ENCODE measurements at places on chromosomes 12 and 14. TPM values are rescaled to one million over a fixed set of nuclear protein-coding genes. Genes with fewer than 3 reads are reported as not detected.

DNA sequence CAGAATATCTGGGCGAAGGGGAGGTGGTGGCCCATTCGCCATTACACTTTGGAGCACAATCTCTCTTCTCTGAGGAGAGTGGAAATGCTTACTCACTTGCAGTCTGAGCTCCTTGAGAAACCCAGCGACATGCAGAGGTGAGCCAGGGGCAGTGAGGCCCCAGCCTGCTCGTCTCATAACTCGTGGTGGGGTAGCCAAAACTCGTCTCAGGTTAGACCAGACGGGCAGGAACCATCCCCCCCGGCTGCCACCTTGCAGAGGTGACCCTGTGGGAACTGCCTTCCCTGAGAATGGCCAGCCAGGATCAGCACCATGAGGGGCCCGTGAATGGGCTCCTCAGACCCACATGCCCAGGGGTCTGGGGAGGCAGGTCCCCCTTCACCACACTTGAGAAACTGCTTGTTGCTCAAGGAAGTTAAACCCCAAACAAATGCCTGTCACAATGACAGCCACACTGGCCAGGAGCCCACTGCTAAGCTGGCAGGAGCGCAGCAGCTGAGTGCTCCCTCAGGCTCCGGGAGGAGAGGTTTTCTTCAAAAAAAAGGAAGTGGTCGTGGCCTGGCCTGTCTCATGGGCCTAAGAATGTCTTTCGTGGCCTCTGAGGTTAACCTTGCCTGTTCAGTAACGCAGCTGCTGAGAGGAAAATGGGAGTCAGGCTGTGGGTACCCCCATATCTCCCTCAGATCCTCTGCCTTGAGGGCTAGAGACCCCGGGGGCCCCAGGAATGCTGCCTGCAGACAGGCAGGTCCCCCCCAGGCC, 9.2 kb upstream of the ALDH2 start:
- peak; percentile 84 for DNase-seq

GRCh38 chr12:121892673-121893561, 4.3 kb downstream of the PSMD9 start:
- DNase-seq: no peak

Gene RPGRIP1
- total RNA-seq: 0.27 TPM

DNA sequence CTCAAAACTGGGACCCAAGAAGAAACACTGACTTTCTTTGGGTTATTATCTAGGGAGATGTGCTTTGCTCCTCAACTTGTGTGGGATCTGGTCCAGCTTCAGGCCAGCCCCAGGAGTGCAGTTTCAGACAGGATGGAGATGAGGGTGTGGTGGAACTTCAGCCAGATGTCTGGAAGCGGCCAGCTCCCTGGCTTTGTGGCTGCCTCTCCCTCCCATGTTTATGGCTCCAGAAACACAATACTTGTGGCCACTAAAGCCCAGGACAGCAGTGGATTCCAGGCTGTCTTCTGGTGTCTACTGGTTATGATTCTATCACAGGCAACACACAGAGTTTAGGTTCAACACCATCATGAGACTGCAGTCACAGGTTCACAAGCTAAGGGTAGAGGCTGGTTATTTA, 44.2 kb upstream of the EMP1 start:
- DNase-seq: peak; percentile 78

- peak; percentile 80 for DNase-seq
Observed at GRCh38 chr12:124694846-124695497, 127.6 kb upstream of the NCOR2 start.

DNA sequence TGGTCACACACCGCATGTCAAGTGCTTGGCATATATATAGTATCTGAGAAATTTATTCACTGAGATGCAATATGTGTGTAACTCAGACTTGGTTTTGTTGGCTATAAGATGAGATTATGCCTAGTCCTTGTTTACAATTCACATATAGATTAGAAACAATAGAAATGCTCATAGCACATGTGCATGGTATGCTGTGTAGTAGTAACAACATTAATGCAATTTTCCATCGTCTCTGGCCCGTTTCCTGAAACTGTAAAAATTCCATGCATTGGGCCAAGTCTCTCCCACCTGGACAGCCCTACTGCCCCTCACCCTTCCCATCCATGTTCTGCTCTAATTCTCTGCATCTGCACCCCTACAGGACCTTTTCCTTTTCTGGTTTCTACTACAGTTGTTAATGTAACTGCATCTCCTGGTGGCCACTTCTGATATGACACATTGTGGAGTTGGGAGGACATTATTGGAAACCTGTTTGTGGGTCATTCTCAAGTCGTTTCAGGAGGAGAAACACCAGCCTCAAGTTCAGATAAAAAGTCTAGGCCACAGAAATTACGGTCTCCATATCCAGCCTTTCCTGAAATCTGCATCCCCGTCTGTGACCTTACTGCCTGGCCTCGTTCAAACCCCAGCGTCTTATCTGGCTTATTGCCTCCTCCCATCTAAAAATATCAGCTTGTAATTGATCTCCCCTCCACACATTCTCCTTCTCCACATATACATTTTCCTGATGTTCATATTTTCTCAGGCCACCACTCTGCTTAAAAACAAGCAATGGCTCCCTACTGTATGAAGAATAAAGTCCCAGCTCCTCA, 37.5 kb downstream of the EMP1 start:
- DNase-seq: no peak

Gene TEX52
- total RNA-seq: not detected

Gene RNASE12
- total RNA-seq: not detected

GRCh38 chr12:120199025-120199424, 1.9 kb downstream of the RPLP0 start:
- no peak for DNase-seq

DNA sequence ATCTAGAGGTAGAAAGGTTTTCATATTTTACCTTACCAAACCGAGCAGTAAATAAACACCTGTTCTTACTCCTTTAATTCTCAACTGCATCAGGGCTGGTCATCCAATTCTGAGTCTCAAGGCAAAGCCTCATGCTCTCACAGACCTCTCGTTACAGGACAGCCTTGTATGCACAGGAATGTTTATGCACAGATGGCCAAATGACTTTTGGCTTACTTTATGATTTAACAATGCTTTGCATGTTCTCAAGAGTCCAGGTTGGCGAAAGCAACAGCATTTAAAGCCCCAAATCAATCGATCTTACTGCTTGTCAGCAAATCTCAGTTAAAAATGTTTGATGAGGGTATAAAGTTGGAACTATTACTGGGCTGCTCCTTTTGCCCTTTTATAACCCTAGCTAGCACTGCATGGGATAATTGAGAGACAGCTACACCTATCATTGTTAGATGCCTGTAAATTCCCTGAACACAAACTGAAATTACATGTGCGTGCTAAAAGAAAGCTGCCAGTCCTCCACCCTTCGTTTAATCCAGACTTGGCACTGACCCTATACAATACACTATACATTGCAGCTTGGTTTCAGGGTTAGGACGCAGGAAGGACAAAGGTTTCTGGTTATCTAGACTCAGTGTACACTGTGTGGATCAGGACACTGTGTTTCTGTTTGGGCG, 63.6 kb downstream of the TMCC3 start:
- no peak for DNase-seq

Gene ASB2
- 297 TPM for total RNA-seq

Gene SMCO3
- total RNA-seq: not detected

GRCh38 chr14:54026671-54027070, 70.0 kb upstream of the BMP4 start:
- DNase-seq: no peak

- DNase-seq: no peak
Observed at GRCh38 chr14:64541972-64542835, 1.7 kb downstream of the HSPA2 start.

DNA sequence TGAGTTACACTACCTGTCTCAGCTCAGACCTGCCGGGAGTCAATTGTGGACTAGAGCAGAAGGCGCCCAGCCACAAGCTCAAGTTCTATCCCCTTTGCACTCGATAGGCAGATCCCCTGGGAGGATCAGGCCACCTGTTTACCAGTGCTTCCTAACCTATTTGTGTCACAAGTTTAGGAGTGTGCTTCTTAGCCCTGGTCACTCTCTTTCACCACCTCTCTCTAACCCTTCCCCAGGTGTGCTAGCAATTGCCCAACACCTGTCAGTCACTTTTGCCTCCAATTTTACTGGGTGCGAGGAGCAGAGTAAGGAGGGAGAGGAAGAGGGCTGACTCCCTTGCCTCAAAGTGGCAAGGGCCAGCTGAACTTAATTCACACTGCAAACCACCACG, 745 bp upstream of the NAA30 start:
- DNase-seq: no peak

GRCh38 chr12:79618848-79619404, 71.8 kb downstream of the PAWR start:
- DNase-seq: no peak

DNA sequence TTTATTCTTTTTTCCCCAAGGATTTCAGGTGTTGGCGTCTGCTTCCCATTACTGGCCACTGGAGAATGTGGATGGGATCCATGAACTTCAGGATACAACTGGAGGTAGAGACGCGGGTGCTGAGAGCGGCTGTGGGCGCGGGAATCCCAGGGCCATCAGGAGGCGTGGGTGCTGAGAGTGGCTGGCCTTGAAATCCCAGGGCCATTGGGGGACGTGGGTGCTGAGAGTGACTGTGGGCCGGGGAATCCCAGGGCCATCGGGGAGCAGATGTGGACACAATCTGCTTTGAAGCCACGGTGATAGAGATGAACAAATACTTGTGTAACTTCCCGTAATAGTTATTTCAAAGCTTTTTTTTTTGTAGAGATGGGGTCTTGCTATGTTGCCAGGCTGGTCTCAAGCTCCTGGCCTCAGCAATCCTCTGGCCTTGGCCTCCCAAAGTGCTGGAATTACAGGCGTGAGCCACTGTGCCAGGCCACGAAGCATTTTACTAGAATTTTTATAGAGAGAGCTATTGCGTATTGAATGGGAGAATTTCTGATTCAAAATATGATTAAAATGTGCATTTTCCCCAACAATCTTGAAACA, 12.8 kb downstream of the ADGRD1 start:
- DNase-seq: peak; percentile 29

Gene SPRYD3
- total RNA-seq: 37.8 TPM

DNA sequence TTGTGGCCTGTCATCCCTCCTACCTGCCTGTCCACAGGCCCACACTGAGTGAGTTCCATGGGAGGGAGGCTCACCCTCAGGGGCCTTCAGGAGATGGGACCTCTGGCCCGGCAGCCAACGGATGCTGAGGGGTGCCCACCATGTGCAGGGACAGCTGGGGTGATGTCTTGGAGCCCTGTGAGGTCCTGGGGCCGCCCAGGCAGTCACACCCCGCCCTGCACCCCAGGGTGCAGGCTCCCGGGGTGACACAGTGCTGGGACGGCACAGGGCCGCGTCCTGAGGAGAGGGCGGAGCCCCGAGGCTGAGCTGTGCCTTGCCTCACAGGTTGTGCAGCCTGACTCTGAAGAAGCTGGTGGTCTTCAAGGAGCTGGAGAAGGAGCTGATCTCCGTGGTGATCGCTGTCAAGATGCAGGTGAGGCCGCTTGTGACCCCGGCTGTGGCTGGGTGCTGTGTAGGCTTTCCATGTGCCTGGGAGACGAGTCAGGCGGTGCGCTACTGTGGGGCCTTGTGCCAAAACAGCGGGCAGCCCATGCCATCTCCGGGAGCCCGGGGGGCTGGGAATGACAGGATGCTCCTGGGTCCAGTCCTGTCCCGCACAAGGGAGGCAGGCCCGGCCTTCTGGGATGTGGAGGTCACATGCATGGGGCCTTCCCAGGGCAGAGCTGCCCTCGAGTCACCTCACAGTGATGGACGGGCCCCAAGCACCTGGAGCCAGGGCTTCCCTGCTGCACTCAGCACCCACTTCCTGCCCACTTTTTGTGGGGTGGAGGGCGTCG, 33.8 kb downstream of the PACS2 start:
- no peak for DNase-seq

DNA sequence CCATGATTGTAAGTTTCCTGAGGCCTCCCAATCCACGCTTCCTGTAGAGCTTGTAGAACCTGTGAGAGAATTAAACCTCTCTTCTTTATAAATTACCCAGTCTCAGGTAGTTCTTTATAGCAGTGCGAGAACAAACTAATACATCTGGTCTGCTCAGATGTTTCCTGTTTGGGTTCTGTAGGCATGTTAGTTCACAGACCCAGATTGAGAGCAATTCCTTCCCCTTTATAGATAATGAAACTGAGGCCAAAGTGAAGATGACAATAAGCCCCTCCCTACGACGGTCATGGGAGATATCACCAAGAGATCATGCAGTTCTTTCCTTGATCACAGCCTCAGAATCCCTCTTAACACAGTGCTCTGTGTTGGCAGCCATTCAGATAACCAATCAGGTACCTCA, 76.5 kb upstream of the CLMN start:
- DNase-seq: no peak

DNA sequence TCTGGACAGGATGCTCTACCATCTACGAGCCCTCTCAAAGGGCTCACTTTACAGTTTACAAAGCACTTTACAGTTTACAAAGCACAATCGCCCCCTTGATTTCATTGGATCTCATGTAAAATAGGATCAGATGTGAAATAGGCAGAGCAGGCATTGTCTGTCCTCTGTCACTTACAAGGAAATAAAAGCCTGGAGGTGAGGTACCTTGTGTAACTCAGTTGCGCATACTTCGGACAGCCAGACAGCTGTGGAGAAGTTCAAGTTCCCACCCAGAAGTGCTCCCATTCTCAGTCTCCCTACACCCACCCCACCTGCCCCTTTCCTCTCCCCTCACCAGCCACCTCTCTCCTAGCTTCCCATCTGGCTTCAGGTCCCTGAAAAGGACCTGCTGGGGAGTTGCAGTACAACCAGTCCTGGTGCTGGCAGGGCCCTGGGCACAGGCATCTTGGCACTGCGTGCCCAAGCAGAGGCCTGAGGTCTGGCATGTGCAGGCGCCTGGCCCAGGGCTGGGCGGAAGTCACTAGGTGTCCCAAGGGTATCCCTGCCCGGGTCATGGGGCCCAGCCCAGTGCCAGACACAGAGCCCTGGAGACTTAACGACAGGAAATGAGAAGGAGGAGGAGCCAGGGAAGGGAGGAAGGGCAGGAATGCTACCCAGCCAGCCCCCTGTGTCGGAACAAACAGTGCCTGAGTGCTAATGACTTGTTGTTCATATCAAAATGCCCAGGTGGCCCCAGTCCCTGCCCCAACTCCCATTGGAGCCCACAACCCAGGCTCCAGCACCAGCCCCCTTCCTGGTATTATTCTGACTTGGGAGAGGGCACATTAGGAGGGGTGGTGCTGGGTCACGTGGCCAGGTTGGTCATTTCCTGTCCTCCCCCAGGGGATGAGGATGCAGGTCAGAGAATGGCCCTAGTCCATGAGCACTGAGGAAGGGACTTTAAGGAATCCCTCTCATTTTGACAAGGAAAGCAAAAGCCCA, 5.4 kb downstream of the RAPGEF3 start:
- DNase-seq: peak; percentile 94

GRCh38 chr14:72303930-72304329, 371.7 kb downstream of the RGS6 start:
- no peak for DNase-seq
